ENCODE measurements at places on chromosomes 16 and 17. TPM values are rescaled to one million over a fixed set of nuclear protein-coding genes. Genes with fewer than 3 reads are reported as not detected.

NPIPB13 gene
- 9.9 TPM for total RNA-seq

CD300LG gene
- total RNA-seq: not detected

USP7 gene
- total RNA-seq: 81.1 TPM

CDC42EP4 gene
- total RNA-seq: 10.5 TPM

TUBB3 gene
- 117 TPM for total RNA-seq

SYT17 gene
- 0.46 TPM for total RNA-seq

DNA sequence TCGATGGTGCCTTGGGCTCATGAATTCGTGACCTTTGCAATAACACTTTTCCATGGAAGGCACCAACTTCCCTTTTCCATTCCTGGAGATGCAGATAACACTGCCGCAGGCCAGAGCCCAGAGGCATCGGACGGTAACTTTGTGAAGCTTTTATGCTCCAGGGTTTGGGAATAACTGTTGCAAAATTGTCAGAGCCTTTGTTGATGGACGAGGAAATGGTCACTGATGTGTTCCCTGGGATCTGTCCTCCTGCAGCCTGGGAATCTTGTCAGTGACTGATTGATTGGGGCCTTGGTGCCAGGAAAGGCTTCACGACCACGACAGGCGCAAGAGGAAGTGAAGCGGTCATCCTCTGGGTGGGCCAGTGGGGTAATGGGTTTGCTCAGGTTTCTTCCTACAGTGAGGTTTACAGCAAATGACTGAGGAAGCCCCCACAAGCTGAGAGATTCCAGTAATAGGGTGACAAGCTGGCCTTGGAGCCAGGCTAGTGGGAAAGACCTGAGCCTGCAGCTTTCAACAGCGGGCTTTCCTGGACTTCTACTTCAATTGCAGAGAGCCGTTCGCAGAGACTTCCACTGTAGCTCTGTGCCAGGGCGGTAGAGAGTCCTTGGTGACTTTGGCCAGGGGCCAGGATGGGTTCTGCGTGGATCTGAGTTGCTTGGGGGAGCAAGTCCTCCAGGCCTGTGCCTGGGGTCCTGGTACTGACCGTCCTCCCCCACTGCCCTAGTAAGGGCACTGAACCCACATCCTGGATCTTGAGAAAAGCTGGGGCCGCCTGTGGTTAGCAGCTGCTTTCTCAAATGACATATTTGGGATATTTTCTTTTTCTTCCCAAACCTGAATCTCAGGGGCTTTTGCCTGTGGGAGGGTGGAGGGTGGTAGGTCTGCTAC is 37.6 kb downstream of the PGS1 start:
- DNase-seq: no peak

GRCh38 chr16:46822270-46822669 is 8.7 kb downstream of the C16orf87 start:
- DNase-seq: no peak

DNA sequence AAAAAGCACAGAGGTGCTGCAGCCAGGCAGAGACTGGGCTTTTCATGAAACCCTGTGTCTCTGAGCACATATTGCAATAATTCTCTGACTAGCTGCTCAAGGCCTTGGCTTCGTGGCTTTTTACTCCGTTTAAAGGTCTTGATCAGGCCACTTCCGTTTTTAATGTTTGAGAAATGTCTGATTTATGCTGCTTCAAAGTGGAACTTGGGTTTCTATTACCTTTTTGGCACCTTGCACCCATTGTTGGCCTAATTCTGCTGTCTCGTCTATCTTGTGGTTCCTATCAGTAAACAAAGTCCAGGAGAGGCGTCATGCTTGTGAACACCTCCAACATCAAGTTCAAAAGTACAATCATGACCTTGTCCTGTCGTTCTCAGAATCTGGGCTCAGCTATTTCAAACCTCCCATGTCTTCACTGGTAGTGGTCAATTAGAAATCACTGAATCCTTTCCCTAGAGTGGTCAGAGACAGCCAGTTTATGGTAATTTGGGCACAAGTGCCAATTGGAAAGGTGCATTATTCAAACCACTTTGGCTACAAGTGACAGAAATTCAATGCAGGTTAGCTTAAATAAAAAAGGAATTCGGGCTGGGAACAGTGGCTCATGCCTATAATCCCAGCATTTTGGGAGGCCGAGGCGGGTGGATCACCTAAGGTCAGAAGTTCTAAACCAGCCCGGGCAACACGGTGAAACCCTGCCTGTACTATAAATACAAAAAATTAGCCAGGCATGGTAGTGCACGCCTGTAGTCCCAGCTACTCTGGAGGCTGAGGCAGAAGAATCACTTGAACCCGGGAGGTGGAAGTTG is 33.3 kb upstream of the METTL9 start:
- peak; percentile 34 for DNase-seq

DNA sequence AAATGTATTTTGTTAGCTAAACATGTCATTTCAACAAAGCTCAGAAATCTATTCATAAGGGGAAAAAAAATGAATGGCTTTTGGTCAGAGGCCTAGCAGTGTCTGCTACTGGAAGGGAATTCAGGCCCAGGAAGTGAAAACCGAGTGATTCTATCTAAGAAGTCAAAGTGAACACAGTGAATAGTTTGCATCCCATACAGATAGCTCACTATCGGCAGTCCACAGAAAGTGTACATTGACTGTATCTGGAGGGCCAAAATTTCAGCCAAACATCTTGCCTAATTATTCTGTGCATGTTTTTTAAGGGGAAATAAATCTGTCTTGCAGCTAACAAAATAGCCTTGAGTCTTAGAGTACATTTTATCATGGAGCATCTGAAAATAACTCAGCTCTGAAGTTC is 214.4 kb upstream of the CACNG5 start:
- DNase-seq: no peak

GRCh38 chr17:71099003-71099714 is 929.8 kb downstream of the KCNJ2 start:
- no peak for DNase-seq

DNA sequence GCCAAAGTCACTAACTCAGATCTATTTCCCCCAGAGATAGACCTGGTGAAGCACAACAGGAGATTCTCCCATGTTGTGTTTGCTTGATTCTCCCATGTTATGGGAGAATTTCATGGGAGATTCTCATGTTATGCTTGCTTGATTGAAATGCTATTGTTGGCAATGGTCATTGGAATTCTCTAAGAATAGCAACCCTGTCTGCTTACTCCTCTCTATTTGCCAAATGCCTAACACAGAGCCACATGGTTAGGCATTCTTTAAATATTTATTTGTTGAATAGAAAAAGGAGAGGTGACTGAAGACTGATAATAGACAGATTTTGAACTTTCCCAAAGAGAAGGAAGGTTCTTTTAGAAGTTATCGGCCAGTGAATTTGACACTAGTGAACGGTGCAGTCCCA is 111.5 kb upstream of the MPHOSPH6 start:
- DNase-seq: no peak

DNA sequence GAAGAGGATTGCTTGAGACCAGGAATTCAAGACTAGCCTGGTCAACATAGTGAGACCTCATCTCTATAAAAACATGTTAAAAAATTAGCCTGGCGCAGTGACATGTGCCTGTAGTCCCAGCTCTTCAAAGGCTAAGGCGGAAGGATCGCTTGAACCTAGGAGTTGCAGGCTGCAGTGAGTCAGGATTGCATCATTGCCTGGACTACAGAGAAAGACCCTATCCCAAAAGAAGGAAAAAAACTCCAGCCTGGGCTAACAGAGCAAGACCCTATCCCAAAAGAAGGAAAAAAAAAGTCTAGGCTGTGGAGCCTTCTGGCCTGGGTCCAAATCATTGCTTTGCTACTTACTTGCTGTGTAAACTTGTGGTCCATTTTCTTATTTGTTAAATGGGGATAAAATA is 4.9 kb downstream of the CCP110 start:
- DNase-seq: no peak

DNA sequence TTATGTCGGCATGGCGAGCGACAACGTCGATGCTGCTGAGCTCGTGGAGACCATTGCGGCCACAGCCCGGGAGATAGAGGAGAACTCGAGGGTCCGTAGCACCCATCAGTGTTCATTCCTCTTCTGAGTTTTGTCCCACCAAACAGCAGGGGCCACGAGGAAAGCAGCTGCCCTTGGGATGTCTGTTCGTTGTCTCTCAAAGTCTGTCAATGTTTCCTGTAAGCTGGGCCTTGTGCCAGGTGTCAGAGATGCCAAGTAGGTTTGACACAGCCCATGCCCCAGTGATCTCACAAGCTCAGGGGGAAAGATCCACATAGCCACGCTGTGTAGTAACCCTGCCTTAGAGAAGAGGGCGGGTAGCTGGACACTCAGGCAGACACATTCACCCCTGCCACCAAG is 22.6 kb downstream of the NTAN1 start:
- DNase-seq: no peak

- no peak for DNase-seq
These were observed 21.6 kb upstream of the ADCY7 start for GRCh38 chr16:50244504-50245416.

GRCh38 chr16:88959022-88959421 is 18.0 kb downstream of the CBFA2T3 start:
- no peak for DNase-seq

DNA sequence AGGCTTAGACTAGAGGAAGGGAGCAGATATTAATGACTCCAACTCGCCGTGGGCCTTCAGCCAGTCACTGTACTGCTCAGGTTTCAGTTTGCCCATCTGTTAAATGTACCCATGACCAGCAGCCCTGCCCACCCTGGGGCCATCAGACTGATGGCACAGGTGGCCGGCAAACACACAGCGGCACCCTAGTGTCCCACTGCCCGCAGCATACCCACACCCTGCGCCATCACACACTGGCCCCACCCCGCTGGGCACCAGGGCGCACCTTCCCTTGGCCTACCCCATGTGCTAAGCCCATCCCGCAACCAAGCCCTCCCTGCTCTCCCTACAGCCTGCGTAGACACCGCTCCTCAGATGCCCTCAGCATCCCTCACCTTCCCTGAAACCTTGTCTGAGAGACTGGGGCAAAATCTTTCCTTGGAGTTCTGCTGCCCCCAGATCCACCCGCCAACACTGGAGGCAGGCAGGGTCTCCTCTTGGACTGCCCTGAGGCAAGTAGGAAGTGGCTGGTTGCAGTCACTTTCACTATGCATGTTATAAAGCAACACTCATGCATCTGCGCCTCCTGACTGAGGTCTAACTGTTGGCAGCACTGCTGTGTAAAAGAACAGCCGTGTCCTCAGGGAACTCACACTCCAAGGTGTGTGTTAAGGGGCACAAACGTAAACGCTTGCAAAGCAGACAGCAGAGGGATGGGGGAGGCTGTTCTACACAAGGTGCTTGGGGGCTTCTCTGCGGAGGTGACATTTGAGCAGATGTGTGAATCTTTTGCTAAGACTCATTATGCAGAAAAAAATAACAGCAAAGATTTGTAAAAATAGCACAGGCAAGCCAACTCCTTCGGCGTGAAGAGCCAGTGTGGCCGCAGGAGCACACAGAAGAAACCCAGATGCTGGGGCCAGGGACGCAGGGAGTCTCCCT is 6.7 kb upstream of the BCAR1 start:
- DNase-seq: peak; percentile 90

GRCh38 chr17:38341035-38341721 is 2.6 kb downstream of the GPR179 start:
- DNase-seq: no peak

DNA sequence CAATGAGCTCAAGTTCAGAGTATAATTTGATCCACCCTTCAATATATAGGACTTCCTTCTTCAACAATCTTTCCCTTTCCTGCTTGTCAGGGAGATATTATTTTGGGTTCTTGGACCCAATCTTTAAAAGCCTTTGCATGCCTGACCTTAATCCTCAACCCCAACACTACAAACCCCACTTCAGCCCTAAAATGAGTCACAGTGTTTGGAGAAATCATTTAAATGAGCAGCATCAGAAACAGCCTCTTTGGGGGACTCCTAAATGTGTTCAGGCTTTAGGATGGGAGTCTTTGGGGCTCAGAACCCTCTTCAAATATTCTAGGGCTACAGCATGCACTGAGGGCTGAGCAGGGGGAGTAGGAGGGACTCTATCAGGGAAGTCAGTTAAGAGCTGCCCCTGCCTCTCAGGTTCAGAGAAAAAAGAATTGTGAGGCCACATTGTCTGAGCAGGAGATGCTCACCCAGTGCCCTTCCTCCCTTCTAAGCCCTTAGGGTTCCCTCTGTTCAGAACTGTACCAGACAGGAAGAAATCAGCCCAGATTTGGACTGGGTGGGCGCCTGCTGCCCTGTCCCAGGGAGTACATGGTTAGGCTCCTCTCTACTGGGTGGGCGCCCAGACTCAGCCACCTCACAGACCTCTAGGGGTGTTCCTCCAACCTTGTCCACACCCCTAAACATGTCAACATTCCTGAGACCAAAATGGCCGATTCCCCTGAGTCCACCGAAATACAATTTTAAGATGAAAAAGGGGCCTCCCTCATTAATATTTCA is 5.0 kb downstream of the NEUROD2 start:
- no peak for DNase-seq

GRCh38 chr16:3589001-3589400 is 11.8 kb upstream of the NLRC3 start:
- no peak for DNase-seq

Data from chondrocyte (in vitro differentiated cells).